LHCN-M2 (cell line): ENCODE measurements at places on chromosomes 11 and 22. TPM values are rescaled to one million over a fixed set of nuclear protein-coding genes. Genes with fewer than 3 reads are reported as not detected.

- no peak for DNase-seq
These were observed 67.8 kb upstream of the CHST1 start for GRCh38 chr11:45733176-45733575.

MEI1 gene
- not detected in 2 replicates for total RNA-seq

DNA sequence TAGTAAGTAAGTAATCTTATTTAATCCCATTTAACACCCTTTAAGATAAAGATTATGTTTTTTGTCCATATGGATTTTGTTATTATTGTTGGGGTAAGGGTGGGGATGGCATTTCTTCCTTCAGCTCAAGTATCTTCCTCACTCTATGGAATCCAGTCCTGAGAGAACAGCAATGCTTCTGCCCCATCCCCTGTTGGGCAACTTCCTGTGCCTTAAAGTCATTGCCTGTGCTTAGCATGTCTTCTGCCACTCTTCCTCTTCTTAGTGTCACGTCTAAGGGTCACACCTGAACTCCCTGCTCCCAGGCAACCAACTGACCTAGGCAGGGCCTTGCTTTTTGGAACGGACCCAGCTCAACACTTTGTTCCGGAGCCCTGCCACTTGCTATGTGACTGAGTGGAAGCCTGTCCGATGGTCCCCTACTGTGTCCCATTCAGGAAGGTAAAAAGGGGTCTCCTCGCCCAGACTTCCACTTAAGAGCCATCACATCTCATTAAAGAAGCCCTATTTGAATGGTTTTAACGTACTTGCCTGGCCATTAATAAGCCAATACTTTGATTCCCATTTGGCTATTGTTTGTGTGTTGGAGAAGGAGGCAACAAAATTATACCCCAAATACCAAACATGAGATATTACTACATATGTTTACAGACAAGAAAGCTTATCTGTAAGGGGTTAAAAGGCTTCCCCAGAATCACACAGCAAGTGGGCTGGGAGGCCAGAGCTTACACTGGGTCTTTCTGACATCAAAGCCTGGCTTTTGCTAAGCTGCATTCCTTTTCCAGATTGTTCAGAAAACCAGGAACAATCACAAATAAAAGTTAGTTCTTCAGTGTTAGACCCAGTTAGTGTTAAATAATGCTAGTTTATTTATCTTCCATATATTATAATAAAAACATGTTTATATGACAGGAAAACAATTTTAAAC lies 59.2 kb downstream of the RAB38 start:
- DNase-seq = no peak

DNA sequence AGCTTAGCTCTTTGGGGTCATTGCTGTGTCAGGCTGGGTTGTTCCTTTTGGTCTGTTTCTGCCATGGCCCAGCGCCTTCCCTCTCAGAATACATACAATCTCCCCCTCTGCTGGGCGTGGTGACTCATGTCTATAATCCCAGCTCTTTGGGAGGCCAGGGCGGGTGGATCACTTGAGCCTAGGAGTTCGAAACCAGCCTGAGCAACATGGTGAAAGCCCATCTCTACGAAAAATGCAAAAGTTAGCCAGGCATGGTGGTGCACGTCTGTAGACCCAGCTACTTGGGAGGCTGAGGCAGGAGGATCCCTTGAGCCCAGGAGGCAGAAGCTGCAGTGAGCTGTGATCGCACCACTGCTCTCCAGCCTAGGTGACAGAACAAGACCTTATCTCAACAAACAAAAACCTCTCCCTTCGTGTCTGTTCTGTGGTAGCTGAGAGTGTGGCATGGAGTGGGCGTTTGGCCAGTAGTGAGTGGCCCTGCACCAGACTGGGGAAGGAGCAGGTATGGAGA lies 46.7 kb upstream of the RAB1B start:
- peak; percentile 13 for DNase-seq

GRCh38 chr11:8168485-8169257 lies at the start of gene RIC3:
TSS of gene RIC3 (minus strand) at chr11:8169025. CDS start at chr11:8168989, 36 bp downstream.
- DNase-seq = no peak

DNA sequence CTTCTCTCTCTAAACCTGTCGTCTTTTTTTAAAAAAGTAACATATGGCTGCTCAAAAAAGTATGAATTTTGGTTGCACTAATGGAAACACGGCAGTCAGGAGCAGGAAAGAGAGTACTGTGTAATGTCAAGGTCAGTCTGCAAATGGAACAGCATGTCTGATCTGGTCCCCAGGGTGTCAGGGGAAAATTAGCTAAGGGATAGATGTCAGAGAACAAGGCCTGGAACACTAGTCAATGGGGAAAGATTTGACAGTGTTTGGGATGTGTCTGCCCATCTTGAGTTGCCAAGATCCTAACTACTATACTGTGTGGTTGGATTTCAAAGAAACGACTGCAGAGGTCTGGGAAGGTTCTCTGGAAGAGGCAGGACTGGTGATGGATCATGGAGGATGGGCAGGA lies 65.7 kb upstream of the PHOX2A start:
- DNase-seq = no peak

GRCh38 chr11:45165806-45166603 lies 19.6 kb downstream of the PRDM11 start:
- no peak for DNase-seq

- no peak for DNase-seq
These were observed 55.6 kb upstream of the LARGE1 start for GRCh38 chr22:33975841-33976240.

SEC14L6 gene
- not detected in 2 replicates for total RNA-seq

PVALB gene
- total RNA-seq = not detected in 2 replicates

DNA sequence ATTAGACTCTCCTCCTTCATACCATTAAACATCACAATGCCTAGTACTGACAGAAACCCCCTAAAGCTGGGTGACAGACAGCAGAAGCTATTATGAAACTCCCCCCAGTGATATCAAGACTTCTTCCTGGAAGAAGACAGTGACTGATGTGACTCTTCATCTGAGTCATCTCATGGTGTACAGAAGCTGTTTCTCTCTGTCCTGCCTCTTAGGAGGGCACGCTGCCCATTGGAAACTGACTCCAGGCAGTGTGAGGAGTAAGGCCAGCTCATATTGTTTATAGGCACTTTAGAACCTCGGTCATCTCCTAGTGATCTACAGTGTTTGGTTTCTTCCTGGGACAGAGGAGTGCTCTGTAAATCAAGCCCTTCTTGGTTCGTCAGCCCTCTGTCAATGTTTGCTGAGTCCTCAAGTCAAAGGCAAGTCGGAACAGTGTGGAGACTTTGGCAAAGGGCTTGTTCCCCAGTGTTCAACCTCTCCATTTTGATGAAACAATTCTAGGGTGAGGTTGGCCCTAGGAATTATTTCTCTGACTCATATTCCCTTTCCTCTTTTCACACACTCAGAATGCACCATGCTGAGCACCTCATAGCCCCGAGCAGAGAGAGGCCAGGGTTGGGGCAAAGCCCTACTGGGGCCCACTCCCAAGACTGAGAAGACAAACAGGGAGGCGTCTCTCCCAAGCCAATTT lies 172.5 kb upstream of the TMEM45B start:
- peak; percentile 79 for DNase-seq

CRYBA4 gene
- not detected in 2 replicates for total RNA-seq

- peak; percentile 71 for DNase-seq
These were observed 36.4 kb downstream of the RAB30 start for GRCh38 chr11:83035070-83035854.
